NCI-H1105 treated with DMSO at 0.1 percent for 48 hours (cell line): ENCODE measurements at places on chromosomes 4 and X.
A peak's percentile ranks its signal among the peaks of the same experiment; 100 is the strongest.

- peak; percentile 31 for DNase-seq
Observed at GRCh38 chrX:13235930-13236329, 83.9 kb downstream of the ATXN3L start.

DNA sequence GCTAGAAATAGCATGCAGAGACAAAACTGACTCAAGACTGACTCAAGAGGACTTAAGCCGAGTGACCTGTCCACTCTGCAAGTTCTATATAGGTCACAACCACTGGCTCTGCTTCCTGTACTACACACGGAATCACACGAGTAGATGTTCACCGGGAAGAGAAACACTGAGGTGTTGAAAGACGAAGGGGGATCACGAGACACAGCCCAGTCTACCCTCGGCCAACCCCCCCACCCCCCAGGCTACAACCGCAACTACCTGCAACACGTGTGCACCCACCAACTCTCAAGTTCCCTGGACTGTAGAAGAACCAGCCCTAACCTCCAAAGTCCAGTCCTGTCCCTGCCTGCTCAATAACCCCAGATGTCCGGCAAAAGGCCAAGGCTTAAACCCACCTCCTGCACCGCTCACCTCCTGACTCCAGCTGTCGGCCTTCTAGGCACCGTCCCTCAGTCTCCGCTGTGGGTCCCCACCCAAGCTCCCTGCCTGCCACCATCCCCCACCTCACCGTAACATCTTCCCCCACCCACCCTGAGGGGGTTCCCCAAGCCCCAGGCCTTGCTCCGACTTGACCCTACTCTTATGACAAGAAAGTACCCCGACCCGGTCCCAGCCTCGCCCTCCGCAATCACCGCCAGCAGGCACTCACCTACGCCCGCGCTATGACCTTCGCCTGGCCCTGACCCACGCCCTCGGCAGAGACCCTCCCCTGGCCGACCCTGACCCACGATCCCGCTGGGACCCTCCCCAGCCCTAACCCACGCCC lies 739 bp downstream of the GAK start:
- no peak for DNase-seq

DNA sequence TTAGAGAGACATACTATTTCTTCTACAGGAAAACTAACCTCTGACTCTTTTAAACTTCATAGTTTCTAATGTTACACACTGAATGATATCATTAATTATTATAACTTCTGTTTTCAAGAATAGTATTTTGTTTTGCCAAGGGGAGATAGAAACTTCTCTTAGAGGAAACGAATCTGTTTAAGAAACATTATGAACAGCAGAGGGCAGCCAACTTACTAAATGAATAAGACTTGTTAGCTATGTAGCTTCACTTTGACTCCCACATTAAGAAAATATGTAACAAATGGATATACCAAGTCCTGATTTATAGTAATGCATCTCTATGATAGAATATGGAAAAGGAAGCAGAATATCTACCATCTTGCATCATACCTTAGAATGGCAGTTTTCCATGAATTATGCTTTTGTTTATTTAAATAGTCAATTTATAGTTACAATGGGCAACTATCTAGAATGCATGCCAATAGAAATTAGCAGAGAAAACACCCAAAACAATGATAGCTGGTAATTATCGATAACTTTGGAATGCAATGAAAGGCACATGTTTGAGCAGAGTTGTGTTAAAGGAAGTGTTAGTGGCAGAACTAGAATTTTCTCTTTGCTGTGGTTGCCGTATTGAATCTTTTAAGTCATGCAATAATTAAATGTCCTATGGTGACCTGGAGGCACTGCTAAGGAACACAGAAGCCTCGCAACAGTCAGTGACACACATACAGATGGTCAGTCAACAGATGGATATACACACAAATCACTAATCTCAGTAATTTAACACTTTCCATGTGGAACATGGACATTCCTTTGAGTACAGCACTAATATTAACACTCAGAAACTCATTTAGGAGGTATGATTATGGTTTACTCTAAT lies 105.7 kb upstream of the PDLIM3 start:
- peak; percentile 48 for DNase-seq

- no peak for DNase-seq
Observed at GRCh38 chr4:42654631-42655268, 2.2 kb downstream of the ATP8A1 start.

DNA sequence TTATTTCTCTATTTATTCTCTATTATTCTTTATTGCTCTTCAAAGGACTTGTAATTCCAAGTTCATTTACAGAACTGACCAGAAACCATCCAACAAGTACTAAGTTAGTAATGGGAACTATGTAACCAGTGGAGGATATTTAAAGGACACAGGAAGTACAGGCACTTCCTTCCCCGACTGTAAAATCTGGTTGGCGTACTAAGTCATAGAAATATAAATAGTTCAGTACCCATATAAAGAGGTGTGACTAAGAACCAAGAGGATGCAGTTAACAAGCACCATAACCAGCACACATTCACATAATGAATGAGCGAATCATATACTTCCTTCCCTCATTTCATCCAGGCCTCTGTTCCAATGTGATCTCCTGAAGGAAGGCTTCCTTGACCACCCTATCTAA lies 3.6 kb upstream of the EIF4E start:
- DNase-seq: no peak

GRCh38 chrX:54067766-54068165 lies 23.5 kb upstream of the PHF8 start:
- DNase-seq: no peak

- no peak for DNase-seq
Observed at GRCh38 chr4:101967697-101968346, 177.3 kb downstream of the BANK1 start.
